Occipital lobe (tissue), 3 donors: ENCODE measurements at places on chromosomes 1 and 21.
A peak's percentile ranks its signal among the peaks of the same experiment; 100 is the strongest.

DNA sequence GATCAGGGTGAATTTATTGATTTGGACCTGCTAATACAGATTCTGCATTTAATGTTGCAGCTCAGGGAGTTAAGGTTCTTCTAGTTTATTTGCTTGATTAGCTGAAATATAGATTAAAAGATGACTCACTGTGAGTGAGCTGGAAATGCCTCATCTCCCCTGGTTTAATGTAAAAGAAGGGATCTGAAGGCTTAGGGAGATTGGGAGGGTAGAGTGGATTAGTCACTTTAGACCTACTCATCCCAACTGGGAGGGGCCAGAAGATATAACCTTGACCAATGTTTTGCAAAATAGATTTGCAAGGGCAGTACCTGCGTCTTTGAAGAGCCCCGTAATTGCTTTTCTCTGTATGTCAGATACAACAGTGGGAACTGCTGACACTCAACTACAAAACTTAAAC, 922.8 kb upstream of the ADGRL4 start:
- DNase-seq: no peak

- no peak for DNase-seq
These were observed 157.0 kb upstream of the DEPDC1 start for GRCh38 chr1:68653882-68654281.

DNA sequence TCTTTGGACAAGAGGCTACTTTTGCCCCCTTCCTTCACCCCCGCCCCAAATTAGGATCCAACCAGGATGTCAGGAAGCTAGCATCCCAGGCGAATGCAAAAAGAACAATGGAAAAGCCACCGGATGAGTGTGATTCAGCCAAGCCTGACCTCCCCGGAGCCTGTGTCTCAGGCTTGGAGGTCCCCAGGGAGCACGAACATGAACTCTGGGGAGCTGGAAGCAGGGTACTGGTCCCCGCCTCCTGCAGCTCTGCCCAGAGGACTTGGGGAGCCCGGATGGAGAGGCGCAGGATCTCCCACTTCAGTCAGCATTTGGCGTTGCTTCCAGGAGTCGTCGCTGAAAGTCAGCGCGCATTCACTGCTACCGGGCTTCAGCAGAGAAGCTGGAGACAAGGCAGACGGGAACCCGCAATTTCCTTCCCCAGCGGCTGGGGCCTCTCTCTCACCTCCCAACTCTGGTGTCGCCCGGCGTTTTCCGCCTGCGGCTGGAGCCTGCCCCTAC, 1.8 kb upstream of the TBX15 start:
- no peak for DNase-seq

- no peak for DNase-seq
These were observed 47.3 kb upstream of the SSX2IP start for GRCh38 chr1:84737590-84737989.

DNA sequence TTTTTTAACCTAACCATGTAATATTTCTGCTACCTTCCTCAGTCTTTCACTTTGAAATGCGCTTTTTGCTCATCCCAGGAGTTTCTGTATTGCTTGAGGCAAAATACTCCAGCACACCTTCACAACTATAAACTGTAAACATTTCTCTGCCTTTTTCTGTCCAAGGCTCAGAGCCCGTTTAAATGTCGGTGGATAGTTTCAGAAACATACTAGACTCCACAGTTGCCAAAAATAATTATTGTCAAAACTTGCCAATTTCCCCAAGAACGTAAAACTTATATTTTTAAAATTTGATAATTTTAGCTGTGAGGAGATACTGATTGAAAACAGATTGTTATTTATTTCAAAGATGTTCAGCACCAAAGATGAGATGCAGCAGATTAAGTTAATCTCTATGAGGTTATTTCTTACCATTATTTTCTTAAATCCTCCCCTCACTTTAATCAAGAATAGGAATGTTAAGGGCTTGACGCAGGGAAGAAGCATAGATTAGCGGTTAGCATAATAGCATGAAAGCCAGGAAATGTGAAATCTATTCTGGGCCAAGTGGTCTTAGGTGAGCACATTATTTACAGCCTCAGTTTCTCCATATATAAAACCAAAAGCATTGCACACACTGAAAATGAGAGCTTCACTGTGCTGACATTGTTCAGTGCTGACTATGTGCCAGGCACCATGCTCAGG, 91.5 kb upstream of the ESRRG start:
- DNase-seq: no peak

DNA sequence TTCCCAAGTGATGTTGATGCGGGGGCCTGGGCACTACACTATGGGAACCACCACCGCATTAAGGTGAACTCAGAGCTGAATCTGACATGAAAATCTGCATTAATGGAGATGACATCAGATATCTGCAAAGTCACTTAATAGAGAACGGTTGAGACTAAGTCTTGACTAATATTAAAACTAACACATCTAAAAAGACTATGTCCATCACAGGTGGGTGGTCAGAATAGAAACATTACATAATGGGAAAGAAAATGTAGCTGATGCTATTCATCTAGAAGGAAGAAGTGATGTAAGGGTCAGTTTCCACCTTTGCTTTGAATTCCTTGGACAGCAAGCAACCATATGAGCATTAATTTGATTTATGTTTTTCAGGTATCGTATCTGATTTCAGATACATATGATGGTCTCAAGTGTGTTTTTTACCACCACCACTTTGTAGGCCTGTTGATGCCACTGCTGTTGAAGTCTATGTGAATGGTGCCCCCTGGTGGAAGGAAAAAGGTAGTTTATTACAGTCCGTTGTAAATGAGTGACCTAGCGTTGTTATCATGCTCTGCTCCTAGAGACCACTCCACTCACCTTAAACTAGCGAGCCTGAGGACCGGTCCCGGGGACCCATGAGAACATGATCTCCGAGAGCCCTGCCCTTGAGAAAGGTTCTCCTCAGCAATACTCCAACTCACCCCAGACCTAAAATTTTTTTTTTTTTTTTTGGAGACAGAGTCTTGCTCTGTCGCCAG, 73.5 kb downstream of the BACH1 start:
- DNase-seq: no peak

DNA sequence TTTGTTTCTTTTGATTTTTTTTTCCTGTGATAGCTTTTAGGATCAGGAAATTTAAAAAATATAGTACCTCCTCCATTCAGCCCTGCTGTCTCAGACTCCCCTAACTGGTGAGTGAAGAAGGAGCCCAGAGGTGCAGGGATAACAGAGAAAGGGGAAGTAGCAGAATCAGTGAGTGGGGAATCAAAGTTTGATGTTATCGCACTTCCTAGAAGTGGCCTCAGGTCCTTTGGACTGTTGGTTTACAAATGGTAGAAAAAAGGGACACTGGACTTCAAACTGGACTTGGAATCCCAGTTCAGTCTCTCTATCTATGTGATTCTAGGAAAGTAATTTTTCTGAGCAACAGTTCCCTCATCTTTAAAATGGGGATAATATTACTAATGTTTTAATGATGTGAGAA, 99.5 kb downstream of the FGGY start:
- DNase-seq: no peak

- peak; percentile 27 for DNase-seq
These were observed 31.7 kb downstream of the TRIM11 start for GRCh38 chr1:228374711-228375577.

GRCh38 chr1:39960431-39960958, 5.5 kb downstream of the MFSD2A start:
- DNase-seq: no peak

GRCh38 chr1:221521686-221522085, 220.2 kb downstream of the DUSP10 start:
- no peak for DNase-seq

DNA sequence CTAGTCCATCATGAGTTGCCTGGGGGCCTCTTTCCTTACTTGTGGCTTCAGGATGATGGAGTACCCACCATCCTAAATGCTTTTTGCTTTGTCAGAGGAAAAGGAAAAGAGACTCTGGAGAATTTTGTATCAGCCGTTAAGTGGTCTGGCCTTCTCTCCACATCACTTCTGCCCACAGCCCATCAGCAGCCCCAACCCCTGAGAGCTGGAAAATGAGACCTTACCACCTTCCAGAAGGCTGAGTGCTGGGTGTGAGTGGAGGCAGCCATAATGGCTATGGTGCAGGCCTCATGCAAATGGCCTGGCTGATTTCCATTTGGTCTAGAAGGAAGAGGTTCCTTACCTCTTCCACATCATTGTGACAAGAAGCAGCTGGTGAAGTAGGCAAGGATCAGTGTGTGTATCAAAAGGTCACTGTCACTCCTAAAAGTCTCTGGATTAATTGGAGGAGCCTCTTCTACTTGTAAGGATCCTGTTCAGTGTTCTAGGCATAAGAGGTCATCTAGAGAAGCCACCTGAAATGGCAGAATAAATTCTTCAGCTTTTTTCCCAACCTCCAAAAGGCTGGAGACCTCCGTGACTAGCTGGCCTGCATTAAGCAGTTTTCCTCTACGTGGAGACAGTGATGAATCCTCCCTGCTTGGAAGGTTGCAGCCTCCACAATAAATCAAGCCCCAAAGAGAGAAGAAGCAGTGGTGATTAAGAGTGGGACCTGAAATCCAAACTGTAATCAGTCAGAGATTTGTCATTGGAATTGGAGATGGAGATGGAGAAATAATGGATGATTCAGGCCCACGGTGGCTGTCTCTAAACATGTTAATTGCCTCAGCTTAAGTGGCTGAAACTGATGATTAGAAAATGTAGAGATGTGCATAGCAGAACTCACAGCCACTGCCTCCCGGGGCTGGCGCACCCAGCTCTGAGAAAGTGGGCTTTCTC, 111.5 kb downstream of the CNIH3 start:
- no peak for DNase-seq

GRCh38 chr1:93844262-93845045, 34.6 kb downstream of the DNTTIP2 start:
- peak; percentile 20 for DNase-seq

GRCh38 chr1:187413405-187414169, 584.8 kb downstream of the PLA2G4A start:
- DNase-seq: no peak

DNA sequence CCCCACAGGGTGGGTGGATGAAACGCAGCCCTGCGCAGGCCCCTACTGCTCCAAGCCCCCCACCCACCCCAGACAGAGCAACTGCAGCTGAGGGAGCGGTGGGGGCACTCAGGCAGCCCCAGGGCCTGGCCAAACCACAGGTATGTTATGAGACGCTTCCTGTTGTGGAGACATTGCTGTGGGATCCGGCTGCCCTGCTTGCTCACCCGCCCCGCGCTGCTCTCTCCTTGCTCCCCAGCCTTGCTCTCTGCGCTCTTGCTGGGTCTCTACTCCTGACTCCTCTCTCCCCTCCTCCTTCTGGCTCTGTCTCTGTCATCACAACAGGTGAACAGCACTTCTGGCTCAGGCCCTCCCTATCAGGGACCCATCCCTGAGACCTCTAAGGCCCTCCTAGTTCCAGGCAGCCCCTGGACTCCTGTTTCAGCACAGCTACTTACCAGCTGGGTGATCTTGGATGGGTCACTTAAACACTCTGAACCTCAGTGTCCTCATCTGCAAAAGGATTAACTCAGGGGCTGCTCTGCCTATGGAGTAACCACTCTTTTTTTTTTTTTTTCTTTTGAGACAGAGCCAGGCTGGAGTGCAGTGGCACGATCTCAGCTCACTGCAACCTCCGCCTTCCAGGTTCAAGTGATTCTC, 15.9 kb downstream of the COL8A2 start:
- DNase-seq: no peak

GRCh38 chr1:222266223-222267196, 281.4 kb downstream of the HHIPL2 start:
- DNase-seq: no peak

- DNase-seq: peak; percentile 69
These were observed at the start of gene SLC45A1 for GRCh38 chr1:8317647-8318381. SLC45A1 (plus strand) TSS chr1:8318114; CDS start chr1:8324330, 6,216 bp downstream.

GRCh38 chr1:23062271-23062670, 43.0 kb downstream of the KDM1A start:
- DNase-seq: no peak

- no peak for DNase-seq
These were observed 2.6 kb upstream of the FCRL6 start for GRCh38 chr1:159799446-159799985.

DNA sequence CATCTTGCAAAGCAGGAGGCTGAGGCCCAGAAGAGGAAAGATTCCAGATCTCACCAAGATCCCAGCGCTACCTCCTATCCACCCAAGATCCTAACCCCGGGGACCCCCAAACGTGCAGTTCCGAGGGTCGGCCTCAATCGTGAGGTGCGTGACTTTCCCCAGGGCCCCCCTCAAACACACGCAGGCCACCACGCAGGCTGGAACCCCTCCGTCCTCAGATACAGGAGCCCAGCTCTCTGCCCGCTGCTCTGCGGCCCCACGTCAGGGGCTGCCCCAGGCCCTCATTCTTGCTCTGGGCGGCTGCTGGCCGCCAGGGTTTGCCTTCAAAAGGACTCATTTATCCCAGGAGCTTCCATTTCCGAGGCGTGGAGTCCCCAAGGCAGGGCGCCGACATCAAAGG, 39.9 kb downstream of the KRTAP10-1 start:
- no peak for DNase-seq
